ENCODE measurements at places on chromosomes 2 and 18.

DNA sequence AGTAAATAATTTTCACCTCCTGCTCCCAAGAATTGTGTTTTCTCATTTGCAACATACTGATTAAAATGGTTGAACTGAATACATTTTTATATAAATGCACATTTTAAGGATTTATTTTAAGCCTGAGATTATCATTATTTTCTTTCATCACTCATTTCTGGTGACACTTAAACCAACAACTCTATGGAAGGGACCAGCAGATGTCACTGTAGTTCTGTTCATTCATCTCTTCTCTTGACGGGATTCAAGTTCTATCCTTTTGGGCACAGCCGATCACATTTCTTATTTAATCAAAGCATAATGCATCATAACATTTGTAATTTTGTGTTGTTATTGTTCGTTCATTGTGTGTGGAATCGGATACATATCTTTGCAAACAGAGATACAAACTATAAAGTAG lies 417.9 kb downstream of the HRH4 start:
- DNase-seq = no peak

GRCh38 chr2:4144731-4145130 lies 441.4 kb downstream of the DCDC2C start:
- DNase-seq = no peak

GRCh38 chr2:224687156-224687555 lies 29.0 kb downstream of the CCDC195 start:
- DNase-seq = no peak

DNA sequence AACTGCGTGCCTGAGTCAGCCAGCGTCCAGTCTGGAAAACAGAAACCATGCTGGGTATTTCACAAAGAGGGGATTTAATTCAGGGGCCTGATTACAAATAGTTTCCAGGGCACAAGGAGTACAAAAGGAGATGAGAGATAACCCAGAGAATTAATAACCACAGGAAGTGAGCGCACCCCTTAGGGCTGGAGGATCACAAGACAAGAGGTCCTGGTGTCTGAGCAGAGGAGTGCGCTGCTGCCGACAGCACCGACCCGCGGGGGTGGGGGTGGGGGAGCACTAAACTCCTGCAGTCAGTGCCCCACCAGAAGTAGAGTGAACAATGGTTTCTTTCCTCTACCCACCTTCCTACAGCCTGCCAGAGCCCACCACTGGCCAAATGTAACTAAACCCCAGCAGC lies 20.8 kb upstream of the MAL start:
- no peak for DNase-seq

- no peak for DNase-seq
Measured at GRCh38 chr2:104092886-104093285, 761.0 kb upstream of the POU3F3 start.

DNA sequence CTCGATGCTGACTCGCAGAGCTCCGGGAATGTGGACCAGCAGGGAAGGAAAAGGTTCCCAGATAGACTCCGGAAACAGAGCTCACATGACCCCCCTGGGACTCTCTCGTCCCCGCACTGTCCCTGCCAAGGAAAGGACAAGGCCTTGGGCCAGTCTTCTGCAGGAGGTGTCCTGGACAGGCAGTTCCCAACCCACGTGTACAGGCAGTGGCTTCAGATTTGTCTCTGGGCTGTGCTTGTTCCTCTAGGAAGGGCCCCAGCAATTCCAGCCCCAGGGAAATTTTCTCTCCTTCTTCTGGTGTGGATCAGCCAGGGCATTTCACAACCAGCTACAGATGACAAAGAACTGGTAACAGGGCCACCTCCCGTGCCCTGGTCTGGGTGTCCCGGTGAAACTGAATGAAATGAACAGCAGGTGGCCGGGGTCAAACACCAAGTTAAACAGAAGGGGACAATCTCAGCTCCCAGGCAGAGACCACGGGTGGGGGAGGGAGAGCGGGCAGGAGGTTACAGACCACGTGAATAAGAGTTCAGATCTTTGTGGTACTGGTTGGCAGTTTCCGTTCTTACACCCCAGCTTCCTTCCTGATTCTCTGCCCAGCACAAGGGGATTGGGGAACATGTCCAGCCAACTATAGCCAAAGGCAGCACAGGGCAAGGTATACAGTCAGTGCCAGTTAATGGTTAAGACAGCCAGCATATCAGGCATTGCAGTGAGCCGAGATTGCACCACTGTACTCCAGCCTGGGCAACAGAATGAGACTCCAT lies 52.2 kb upstream of the CAB39 start:
- DNase-seq = peak; percentile 62

DNA sequence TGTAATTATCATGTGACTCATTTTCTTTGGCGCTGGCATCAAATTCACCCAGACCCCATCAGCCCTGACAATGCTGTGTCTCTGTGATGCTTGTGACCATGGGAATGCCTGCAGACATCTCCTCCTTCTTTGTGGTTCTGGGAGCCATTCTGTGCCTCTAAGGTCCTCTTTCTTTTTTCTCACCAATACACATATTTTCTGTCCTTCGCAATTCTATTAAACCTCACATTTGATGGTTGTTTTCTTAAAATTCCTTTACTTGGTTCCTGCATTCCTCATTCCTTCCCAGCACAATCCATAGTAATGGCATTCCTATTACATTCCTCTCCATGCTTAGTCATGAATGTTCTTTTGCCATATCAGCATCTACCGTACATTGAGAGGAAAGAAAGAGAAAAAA lies 375.3 kb downstream of the PIK3C3 start:
- no peak for DNase-seq

DNA sequence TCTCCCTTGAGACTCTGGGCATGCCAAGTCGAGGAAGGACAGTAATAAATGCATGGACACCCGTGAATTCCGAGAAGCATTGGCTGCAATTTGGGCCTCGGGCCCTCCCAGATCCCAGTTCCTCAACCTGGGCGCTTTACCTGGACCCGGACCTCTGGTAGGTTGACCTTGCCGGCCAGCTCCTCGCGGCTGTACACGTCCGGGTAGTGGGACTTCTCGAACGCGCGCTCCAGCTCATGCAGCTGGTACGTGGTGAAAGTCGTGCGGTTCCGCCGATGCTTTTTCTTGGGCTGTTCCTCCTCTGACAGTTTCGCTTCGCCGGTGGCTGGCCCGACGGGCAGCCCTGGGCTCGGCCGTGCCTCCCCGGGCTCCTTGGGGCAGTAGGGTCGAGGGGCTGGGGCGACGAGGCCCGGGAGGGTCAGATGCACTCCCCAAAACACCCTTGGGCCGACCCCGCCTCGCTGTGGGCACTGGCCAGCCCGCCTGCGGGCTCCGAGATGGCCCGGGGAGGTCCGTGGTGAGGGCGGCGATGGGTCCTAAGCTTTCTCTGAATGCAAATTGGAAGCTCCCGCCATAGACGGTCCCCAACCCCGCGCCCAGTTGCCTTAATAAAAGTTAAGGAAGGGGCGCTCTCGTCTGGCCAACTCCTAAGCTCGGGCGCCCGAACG lies 899 bp downstream of the RAX start:
- no peak for DNase-seq

- no peak for DNase-seq
Measured at GRCh38 chr18:35578481-35578880, 3.1 kb upstream of the GALNT1 start.

DNA sequence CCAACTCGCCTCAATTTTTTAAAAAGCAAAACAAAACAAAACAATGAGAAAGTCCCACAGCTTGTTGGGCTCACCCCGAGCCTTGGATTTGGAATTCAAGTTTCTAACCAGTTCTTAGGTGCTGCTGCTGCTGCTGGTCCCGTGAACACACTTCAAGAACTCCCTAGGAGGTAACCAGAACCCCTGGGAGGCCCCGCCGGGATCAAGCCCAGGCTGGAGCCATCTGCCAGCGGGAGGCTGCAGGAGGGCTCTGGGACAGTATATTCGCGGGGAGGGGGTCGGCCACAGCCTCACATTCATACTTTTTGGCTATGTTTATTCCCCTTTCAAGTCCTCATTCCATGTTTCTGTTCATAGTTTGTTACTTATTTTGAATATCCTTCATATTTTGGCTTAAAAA lies 223.4 kb downstream of the TFCP2L1 start:
- no peak for DNase-seq

DNA sequence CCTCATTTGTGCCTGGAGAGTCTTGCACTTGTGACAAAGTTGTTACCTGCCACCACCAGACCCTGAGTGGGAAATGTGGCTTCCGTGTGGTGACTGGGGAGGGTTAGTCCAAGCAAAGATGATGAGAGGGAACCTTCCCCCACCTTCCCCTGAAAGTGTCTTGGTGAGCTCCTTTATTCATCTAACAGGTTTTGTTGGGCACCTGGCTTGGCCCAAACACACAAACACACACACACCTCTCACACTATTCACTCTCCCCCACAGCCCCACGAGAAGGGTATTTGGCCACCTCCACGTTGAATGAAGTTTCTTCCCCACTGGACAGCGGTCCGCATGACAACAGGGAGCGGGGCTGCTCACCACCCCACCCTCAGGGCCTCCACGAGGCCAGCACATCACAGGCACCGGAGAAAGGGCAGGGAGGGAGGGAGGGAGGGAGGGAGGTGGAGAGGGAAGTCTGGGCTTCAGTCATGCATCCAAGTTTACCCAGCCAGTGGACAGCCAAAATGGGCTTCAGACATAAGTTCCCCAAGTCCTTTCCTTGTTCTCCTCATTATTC lies 1.4 kb downstream of the CIB4 start:
- DNase-seq = no peak

DNA sequence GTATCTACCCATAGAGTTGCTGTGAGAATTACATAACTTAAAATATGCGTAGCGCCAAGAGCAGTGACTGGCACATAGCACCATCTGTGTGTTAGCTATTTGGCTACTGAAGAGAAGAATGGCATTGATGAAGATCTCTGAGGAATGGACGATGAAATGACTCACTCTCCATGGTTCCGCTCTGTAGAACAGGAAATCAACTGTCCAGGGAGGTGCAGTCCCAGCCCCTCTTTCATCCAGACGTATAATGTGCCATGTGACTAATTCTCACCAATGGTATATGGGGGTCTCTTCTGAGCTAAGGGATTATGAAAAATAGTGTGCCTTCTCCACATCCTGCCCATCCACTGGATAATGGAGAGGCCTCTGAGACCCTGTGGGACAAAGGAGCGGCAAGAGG lies 254.8 kb downstream of the CYP26B1 start:
- DNase-seq = no peak

GRCh38 chr2:95296880-95297487 lies at the start of gene KCNIP3:
Gene KCNIP3 (plus strand): TSS chr2:95297347. CDS start chr2:95297439, 92 bp downstream.
- no peak for DNase-seq

- no peak for DNase-seq
Measured at GRCh38 chr2:130899306-130899705, 62.6 kb downstream of the ARHGEF4 start.

DNA sequence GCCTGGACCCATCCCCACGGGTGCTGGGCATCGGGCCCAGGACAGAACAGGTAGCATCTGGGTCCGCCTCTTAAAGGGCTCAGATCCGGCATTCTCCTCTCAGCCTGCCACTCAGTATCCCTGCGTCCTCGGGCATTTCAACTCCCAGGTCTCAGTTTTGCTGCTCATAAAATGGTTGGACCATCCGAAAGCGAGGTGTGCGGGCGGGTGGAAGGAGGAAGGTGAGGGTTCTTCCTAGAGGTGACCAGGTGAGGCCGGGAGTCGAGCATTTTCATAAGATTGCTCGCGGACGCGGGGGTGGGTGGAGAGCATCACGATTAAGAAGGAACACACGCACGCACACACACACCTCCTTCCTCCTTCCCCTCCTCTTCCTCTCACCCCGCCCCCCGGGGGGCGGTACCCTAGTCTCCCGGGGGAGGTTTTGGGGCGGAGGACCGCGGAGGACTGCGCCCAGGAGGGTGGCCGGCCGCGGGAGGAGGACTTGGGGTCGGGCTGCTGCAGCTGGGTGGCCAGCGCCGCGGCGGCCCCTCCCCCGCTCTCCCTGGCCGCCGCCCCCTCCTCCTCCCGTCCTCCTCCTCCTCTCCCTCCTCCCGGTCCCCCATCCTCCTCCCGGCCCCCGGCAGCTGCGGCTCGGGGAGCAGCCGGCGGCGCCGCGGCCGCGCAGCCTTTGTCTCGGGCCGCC lies 97.9 kb upstream of the GPR45 start:
- DNase-seq = peak; percentile 30

DNA sequence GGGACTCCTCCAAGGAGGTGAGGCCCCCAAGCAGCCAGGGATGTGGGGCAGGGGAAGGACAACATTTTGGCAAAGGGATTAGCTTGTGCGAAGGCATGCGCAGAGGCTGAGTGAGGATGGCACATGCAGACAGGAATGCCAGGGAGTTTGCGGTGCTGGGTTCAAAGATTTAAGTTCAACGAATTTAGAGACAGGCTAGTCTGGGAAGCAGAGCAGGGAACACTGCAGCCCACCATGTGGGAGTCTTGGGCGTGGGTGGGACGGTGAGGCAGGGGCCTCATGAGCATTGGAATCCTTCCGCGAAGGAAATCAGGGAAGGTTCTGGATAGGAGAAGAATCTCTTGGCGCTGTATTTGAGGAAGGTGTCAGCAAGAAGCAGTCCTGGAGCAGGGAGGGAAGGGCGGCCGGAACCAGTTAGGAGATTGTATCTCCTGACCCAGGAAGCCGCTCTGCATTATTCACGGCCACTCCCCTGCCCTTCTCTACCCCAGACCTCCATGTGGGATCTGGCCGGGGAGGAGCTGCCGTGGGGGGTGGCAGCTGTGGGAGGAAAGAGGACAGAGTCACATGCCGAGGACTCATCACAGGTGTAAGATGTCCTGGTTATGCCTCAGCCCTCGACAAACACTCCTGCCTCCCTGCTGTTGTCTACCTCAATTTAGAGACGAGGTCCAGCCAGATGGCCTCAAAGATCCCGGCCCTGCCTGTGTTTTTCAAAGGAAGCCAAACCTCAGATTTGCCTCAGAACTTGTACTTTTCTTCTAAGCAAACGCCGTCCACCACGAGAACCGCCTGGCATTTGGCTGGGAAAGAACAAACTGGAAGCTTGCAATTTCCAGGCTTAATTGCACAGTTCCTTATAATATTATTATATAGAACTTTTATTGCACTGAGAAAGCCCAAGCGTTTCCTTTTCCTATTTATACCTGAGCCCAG lies 123.7 kb upstream of the SMAD2 start:
- DNase-seq = no peak

GRCh38 chr2:66233981-66234380 lies 200.9 kb upstream of the MEIS1 start:
- DNase-seq = no peak

DNA sequence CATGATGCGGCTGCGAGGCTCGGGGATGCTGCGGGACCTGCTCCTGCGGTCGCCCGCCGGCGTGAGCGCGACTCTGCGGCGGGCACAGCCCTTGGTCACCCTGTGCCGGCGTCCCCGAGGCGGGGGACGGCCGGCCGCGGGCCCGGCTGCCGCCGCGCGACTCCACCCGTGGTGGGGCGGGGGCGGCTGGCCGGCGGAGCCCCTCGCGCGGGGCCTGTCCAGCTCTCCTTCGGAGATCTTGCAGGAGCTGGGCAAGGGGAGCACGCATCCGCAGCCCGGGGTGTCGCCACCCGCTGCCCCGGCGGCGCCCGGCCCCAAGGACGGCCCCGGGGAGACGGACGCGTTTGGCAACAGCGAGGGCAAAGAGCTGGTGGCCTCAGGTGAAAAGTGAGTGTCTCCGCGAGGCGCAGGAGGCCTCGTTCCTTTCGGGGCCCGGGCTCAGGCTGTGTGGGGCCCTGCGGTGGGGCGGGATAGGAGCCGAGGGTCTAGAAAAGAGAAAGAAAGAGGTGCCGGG lies 520 bp downstream of the GLS start:
- DNase-seq = no peak
